NCI-H2081 treated with DMSO at 0.1 percent for 48 hours (cell line): ENCODE measurements at places on chromosomes 3 and 15.
A peak's percentile ranks its signal among the peaks of the same experiment; 100 is the strongest.

DNA sequence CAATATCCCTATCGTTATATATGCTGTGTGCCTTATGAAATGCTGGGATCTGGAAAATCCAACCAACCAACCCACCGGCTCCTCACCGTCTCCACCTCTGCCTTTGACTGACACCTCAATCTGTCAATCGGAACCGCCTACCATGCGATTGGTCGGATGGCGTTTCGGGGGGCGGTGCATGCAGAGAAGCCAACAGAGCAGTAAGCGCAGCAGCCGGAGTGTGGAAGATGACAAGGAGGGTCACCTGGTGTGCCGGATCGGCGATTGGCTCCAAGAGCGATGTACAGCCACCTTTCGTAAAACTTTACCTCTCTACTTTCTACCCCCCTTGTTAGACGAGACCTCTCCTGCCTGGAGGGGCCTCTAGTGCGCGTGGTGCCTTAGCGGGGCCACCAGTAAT is 6.3 kb downstream of the CLK3 start:
- DNase-seq: no peak

- peak; percentile 22 for DNase-seq
These were observed 984.1 kb downstream of the EPHA3 start for GRCh38 chr3:90091549-90091948.

- no peak for DNase-seq
These were observed 120.1 kb downstream of the ADAMTS17 start for GRCh38 chr15:100221471-100222348.

- no peak for DNase-seq
These were observed 211.9 kb upstream of the MRPL3 start for GRCh38 chr3:131714585-131715220.

DNA sequence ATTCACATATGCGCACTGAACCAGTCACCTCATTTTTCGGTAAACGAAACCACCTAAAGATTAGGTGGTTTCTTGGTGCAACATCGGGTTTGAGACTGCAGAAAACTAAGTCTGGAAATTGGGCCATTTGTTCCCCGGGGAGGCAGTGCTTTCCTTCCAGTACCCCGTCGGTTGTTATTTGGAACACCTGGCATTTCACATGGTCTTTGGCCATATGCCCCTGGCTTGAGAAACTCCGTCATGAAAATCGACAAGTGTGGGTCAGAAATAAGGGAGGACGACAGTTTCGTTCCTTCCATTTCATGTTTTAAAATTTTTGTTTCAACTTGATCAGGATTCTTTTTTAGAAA is 544 bp upstream of the GATM start:
- DNase-seq: no peak

- DNase-seq: no peak
These were observed 15.6 kb upstream of the RAP2B start for GRCh38 chr3:153146191-153147053.

DNA sequence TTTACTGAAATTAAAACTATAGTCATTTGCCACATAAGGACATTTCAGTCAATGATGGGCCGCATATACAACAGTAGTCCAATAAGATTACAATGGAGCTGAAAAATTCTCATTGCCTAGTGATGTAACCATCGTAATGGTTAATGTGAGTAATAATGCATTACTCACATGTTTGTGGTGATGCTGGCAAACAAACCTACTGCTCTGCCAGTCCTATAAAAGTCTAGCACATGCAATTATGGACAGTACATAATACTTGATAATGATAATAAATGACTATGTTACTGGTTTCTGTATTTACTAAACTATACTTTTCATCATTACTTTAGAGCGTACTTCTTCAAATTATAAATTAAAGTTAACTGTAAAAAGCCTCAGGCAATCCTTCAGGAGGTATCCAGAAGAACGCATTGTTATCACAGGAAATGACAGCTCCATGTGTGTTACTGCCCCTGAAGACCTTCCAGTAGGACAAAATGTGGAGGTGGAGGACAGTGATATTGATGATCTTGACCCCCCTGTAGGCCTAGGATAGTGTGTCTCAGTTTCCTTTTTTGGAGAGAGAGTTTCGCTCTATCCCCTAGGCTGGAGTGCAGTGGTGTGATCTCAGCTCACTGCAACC is 102.7 kb downstream of the ATP1B3 start:
- no peak for DNase-seq

- DNase-seq: no peak
These were observed 223.5 kb downstream of the NEK10 start for GRCh38 chr3:27145719-27146118.

GRCh38 chr15:68485721-68486360 is 53.9 kb upstream of the ITGA11 start:
- DNase-seq: no peak

- DNase-seq: no peak
These were observed 479.9 kb downstream of the GRM7 start for GRCh38 chr3:7340795-7341194.

- no peak for DNase-seq
These were observed 397.7 kb downstream of the CACNA2D3 start for GRCh38 chr3:54520060-54520459.

- no peak for DNase-seq
These were observed 1.1 kb downstream of the PLSCR2 start for GRCh38 chr3:146468234-146468633.

GRCh38 chr3:129054605-129055104 is 5.9 kb upstream of the GP9 start:
- no peak for DNase-seq

GRCh38 chr3:22947851-22948250 is 255.3 kb upstream of the UBE2E2 start:
- no peak for DNase-seq

DNA sequence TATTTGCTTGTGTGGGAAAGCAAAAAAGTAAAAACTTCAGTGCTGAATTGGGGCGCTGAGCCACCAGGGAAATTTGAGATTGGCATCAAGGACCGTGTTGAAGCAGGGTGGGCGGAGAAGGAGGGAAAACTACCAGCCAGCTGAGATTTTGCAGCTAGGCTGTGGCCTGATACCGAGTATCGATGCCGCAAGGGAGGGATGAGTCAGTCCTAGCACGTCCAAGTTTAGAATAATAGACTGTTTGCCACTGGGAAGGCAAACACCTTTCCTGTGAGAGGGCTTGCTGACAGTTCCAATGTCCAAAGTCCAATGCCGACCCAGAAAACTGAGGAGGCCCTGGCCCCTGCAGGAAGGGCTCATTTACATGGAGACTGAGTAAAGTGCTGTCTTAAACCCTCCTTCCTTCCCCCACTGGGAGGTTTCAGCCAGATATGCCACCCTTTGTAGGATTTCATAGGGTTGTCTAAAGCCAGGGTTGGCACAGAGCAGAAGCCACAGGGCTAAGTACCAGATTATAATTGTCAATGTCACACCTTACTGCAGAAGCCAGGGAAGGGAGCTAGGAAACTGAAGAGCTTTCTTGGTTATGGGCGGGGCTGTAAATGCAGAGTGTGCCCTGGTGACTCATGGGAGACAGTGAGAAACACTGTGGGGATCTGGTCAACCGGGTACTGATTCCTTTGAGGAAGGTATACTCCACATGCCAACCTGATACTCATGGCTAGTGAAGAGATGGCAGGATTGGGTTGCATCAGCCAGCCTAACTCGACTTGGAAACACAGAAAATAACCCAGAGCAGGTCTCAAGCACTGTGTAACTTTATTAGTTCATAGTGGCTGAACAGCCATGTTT is 28.4 kb upstream of the PIK3CB start:
- DNase-seq: no peak

GRCh38 chr15:68558318-68559305 is 20.2 kb upstream of the CORO2B start:
- DNase-seq: no peak

DNA sequence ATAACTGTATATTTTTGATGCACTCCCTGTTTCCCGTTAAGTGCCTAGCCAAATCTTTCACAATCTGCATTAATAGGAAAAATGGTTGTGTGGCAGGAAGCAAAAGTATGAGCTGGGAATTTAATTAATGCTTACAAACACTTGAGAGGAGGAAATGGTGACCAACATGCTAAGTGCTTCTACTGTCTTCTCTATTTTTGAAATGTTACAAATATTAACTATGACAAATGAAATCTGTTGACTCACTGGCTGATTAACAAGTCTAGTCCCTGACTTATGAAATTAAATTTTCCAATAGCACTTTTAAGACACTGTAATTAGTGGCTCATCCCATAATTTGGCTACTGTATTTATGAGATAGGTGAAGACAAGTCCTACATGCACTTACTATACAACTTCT is 446.9 kb upstream of the DPPA4 start:
- DNase-seq: no peak

GRCh38 chr3:87437765-87438164 is 161.4 kb upstream of the POU1F1 start:
- no peak for DNase-seq

DNA sequence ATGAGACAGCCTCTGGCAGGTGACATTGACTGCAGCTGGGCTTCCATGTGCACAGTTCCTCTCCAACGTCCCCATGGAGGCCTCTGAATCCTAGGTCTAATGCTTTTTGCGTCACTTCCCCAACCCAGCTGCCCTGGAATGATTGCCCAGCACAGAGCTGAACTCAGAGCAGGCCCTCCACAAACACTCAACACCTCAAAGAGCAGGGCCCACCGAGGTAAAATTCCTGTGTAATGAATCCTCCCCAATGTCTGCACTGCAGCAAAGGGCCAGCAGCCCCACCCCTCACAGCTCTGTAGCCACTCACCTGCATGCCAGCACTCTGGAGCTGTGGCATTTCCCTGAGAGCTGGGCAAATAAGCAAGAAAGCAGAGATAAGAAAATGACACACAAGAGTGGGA is 42.6 kb upstream of the DUSP7 start:
- no peak for DNase-seq

DNA sequence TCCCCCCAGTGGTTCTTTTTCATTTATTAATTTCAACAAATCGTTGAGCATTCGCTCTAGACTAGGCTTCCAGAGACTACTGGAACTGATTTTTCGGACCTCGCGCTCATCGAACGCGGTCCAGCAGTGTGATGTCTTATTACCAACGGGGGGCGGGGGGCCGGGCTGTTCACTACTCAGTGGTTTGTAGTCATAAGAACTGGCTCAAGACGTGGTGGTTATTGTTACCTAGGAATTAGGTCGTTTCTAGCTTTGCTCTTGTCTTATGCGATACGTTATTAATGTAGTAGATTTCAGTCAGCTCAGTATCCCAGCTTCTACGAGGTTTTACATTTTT is 858 bp downstream of the RBM5 start:
- no peak for DNase-seq

GRCh38 chr3:59737241-59737640 is 687.4 kb upstream of the CFAP20DC start:
- no peak for DNase-seq

DNA sequence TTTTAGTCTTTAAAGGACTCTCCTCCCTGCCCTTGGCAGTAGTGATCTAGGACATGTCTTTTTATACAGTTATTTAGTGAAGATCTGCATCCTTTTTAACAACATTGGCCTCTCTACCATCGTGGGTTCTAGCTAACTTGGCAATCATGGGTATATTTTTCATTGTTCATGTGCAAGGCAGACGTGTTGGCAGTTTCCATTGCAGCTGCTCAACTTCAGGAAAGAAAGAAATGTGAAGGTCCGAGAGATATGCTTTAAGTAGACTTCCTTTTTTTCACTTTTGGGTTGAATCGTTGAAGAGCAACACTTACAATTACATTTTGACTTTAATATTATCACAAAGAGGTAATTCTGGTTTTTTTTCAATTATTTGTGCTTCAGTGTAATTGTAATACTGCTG is 172.6 kb downstream of the SATB1 start:
- no peak for DNase-seq

GRCh38 chr3:122576174-122576940 is 1.1 kb upstream of the PARP15 start:
- DNase-seq: no peak

DNA sequence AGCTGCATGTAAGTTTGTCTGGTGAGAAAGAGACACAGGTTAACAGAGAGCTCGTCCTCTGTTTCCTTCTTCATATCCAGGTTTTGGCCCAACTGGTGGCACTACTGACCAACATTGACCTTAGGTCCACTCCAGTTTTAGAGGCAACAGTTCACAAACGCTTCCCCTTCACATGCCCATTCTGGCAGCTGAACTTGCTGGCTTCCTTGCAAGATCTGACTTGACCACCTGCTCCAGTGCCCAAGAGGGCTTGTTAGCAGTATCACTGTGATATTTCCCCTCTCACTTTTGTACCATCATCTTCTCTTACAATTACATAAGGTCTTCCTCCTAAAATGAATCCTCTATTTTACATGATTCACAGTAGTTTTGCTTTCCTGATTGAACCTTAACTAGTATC is 71.3 kb downstream of the CNTN6 start:
- no peak for DNase-seq

DNA sequence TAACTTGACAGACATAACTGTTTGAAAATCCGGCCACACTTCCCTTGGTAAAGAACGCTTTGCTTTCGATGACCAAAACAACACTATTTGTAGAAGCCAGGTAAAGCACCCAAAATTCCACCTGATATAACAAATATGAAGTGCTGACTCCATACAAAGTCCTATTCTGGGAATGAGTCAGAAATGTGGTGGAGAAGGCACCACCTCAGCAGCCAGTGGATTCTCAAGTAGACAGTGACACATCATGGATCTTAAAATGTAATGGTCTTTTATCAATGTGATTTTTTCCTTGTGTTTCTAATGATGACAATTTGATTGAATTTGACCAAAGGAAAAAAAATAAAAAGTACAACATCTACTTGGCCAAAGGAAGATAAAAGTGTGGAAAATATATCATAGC is 135.0 kb upstream of the WNT5A start:
- DNase-seq: no peak

DNA sequence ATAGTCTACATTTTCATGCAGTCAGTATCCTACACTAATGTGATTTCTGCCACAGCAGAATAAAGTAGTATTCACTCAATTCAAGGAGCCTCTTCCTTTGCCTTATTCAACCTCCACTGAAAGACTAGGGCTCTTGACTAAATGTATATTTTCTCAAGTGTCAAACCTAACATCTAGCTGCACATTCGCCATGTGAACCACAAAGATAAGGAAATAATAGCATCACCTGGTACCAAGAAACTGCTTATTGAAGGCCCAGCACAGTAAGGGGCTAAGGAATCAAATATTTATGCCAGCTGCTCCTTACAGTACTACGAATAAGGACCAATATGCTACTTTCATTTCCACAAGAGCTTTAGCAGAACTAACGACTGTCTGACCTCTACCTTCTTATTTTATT is 1.3 kb downstream of the SRP14 start:
- DNase-seq: no peak

DNA sequence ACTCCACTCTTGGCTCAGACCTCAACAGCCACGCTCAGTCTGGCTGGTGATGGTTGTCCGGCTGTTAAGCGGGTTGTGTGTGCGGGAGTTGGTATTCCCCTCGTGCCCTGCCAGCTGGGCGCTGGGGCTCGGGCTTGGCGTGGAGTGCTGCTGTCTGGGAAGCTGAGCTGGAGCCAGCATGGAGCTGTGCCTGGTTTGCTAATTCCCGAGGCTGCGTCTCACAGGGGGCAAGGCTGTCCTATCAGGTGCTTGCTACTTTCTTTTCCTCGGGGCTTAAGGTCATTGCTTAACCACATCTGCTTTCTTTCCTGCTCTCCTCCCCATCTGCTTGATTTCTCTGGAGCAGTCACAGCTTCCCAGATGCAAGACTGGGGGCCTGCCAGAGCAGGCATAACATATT is 29.9 kb downstream of the PDIA5 start:
- DNase-seq: no peak

GRCh38 chr15:31360843-31361763 is 34.5 kb downstream of the KLF13 start:
- DNase-seq: peak; percentile 41
